Stimulated activated CD4-positive, alpha-beta T cell treated with anti-CD3 and anti-CD28 coated beads, TNF-alpha, amount 100 ng/mL, for 4 hours (primary cell): ENCODE measurements at places on chromosomes 3 and 15.

DNA sequence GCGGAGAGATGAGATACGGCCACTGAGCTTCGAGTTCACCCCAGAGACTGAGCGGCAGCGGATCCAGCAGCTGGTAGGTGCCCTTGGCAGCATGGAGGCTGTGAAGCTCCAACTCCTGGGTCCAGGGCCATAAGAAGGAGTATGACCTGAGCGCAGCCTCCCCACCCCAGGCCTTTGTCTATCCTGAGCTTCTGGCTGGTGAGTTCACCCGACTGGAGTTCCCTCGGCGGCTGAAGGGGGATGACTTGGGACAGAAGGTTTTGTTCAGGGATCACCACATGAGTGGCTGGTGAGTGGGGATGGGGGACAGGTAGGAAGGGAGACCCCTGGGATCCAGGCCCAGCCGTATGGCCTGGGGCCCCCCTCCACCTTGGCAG is 2.6 kb downstream of the PPM1M start:
- DNase-seq = no peak

GRCh38 chr3:185549122-185549521 is 3.3 kb downstream of the LIPH start:
- no peak for DNase-seq

- no peak for DNase-seq
Measured at GRCh38 chr3:109178708-109179107, 42.2 kb downstream of the C3orf85 start.

- no peak for DNase-seq
Measured at GRCh38 chr15:89587955-89588354, 12.7 kb downstream of the TICRR start.

GRCh38 chr15:78061963-78062427 is 15.5 kb downstream of the TBC1D2B start:
- no peak for DNase-seq

DNA sequence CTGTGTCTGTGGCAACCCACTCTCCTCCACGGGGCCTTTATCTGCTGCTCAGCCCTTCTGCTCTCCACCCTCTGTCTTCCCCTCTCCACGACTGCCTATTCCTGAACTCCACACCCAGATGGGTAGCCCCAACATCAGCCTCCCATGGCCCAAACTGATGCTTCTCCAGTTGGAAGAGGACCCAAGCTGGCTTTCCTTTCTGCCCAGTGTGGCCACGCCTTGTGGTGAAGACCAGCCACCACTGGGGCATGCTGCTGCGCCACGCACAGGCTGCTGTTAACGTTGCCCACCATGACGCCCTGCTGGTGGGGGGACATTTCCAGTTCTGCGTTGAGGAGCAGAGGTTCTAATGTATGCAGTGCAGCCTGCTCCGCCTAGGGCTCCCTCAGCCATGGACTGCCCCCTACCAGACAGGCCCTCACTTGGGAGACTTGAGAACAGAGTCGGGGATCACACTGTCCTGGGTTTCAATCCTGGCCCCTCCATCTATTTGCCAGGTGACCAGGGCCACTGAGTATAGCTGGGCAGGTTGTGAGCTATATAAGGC is 26.9 kb downstream of the CFAP100 start:
- DNase-seq = no peak

GRCh38 chr3:159910991-159911663 is 77.5 kb upstream of the IL12A start:
- DNase-seq = no peak

DNA sequence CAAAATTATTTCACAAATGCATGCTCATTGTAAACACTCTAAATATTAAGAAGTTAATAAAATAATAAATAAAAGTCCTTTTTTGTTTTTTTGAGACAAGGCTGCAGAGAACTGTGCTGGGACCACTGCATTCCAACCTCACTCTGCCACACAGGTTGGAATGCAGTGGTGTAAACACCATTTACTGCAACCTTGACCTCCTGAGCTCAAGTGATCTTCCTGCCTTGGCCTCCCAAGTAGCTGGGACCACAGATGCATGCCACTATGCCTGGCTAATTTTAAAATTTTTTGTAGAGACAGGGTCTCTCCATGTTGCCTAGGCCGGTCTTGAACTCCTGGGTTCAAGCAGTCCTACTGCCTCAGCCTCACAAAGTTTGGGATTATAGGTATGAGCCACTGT is 578.4 kb downstream of the ZIC1 start:
- DNase-seq = no peak

DNA sequence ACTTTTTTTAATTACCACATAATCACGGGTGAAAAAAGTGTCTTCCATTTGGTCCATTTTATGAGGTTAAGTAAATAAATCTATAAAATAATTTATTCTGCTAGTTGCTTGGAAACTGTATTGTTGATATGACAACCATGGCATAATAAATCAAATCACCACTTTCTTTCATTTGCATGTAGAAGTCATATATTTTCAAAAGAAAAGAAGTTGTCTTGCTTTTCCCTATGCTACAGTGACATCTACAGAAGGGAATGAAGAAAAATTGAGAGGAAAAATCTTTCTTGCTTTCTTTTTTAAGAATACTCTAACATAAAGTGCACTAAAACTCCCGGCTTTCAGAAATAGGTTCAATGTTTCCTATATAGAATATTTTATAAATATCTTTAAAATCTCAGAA is 228.5 kb downstream of the ZBBX start:
- DNase-seq = no peak

- DNase-seq = no peak
Measured at GRCh38 chr3:11384074-11384473, 111.9 kb downstream of the ATG7 start.

GRCh38 chr15:85380812-85381642 is 624 bp downstream of the AKAP13 start:
- peak; percentile 26 for DNase-seq

GRCh38 chr15:88701561-88702095 is 62.8 kb downstream of the ISG20 start:
- DNase-seq = no peak

GRCh38 chr3:87732294-87732693 is 326.5 kb downstream of the CGGBP1 start:
- DNase-seq = no peak

- no peak for DNase-seq
Measured at GRCh38 chr15:41812820-41813375, 15.0 kb upstream of the JMJD7 start.

- DNase-seq = no peak
Measured at GRCh38 chr15:49103002-49103401, 52.4 kb downstream of the COPS2 start.

GRCh38 chr3:74173090-74173489 is 441.4 kb downstream of the CNTN3 start:
- DNase-seq = no peak

DNA sequence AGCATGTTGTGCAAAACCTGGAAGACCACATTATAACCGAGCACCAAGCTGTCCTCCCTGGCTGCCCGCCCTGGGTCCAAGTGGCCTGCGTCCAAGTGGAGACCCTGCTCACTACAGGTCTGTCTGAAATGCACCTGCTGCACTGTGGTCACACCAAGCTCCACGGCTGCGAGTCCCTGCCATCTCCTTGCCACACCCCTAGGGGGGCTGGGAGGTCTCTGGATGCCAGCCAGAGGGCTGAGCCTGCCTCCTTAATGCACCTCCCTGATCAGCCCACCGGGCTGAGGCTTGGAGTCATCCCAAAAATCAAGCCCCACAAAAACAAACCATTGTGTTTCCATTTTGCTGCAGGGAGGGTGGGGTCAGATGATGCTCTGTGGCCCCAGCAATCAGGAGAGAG is 187.1 kb downstream of the MEGF11 start:
- DNase-seq = no peak

- no peak for DNase-seq
Measured at GRCh38 chr15:52417521-52417920, 111.2 kb downstream of the MYO5A start.

GRCh38 chr3:66211779-66212178 is 9.0 kb upstream of the SLC25A26 start:
- no peak for DNase-seq

- no peak for DNase-seq
Measured at GRCh38 chr3:147705651-147706051, 296.5 kb downstream of the ZIC1 start.

DNA sequence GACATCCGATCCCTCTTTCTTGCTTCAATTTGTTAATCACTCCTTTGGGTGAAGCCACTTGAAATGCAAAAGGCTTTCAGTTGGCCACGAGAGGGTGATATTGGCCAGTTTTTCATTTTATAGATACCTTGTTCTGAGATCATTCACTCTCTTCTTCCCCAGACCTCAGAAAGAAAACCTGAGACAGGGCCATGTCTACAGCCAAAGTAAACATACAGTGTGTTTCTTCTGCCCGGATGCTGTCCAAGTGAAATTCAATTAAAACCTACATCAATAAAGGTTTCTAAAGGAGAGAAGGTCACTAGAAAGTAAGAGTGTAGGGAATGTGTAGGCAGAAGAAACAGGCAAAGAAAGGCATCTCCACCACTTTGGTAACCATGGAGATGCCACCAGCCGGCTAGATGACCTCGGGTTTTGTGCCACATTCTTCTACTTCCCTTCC is 39.5 kb upstream of the FMN1 start:
- no peak for DNase-seq

DNA sequence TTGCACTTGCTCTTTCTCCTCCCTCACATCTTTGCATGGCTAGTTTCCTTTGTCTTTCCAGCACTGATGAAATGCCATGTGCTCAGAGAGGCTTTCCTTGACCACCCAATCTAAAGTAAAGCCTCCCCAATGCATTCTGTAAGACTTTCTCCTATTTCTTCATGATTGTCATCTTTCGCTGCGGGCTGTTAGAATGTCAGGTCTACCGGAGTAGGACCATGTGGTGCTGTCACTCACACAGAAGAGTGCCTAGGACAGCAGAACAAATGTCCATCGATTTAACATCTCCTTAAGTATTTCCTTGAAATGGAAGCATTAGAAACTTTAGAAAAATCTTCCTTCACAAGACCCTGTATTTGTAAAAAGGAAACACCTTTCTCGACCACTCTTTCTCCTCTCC is 99.9 kb upstream of the TMC3 start:
- DNase-seq = no peak

DNA sequence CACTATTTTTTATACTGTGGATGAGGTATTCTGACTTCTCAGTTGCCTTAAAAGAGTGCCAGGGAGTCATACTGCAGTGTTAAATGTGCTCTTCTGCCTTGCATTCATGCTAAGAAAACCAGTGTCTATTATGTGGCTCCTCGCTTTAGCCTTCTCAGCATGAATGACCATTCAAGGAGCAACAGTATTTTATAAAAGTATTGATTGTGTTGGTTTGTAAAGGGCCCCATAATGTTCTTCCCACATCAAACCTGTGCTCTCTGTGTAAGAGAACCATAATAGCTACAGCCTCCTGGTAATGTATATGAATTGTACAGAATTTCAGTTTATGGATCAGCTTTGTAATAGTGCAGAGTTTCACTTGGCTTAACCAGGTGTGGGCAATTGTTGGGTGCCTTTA is 316.4 kb downstream of the CNTN4 start:
- no peak for DNase-seq

DNA sequence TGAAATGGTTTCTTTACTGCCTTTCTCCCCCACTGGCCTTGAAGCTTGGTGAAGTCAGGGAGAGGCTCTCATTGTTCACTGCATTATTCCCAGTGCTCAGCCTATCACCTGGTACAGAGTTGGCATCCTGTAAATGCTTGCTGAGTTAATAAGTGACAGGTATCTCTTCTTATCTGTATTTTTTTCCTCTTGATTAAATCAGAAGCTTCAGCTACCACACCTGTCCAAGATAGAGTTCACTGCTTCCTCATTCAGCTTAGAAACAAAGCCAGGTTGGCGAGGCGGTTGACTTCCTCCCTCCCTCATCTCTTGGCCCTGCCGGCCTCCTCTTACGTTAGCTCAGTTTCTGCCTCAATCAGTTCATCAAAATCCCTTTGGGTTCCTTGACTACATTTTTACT is 142.8 kb downstream of the LIPC start:
- DNase-seq = no peak

GRCh38 chr3:149381173-149382100 is 4.0 kb upstream of the TM4SF1 start:
- no peak for DNase-seq

GRCh38 chr3:76495216-76495615 is 544.7 kb upstream of the ROBO2 start:
- DNase-seq = no peak

GRCh38 chr3:46299608-46300460 is 54.1 kb upstream of the CCR2 start:
- no peak for DNase-seq

GRCh38 chr3:50559702-50560101 is 7.8 kb downstream of the C3orf18 start:
- no peak for DNase-seq

GRCh38 chr3:152443212-152444023 is 174.7 kb downstream of the MBNL1 start:
- DNase-seq = no peak

DNA sequence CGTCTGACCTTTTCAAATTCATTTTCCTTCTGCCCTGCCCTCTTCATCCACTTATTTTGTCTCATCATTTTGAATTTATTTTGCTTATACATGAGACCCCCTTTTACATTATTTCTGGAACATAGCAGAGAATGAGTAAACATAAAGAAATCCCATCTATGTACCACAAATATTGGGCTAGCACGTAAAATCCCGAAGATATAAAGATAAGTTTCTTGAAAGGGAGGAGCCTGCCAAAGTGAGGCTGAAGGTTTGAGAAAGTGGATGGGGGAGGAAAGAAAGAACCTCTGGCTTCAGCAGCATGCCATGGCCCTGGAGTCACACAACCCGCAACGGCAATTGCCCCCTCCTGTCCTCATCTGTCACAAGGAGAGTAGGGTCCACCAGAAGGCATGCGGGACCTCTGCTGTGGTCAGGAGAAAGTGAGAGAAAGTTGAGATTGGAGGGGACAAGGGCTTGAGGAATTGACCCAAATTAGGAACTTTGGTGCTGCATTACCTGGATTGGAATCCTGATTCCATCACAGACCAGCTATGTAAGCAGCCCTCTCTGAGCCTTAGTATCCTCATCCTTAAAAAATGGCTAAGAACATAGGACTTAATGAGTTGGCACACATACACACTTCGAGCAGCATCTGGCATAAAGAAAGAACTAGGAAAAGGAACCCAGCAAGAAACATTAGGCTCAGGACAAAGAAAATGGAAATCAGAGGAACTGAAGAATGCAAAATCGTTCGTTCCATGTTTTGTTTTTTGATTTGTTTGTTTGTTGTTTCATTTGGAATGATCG is 53.7 kb upstream of the GYG1 start:
- no peak for DNase-seq

GRCh38 chr15:80789296-80789695 is 10.1 kb downstream of the CEMIP start:
- DNase-seq = no peak
